ENCODE measurements at places on chromosomes 1 and 21. TPM values are rescaled to one million over a fixed set of nuclear protein-coding genes. Genes with fewer than 3 reads are reported as not detected.
A peak's percentile ranks its signal among the peaks of the same experiment; 100 is the strongest.

Gene GJA9
- not detected for total RNA-seq

Gene LPGAT1
- 47.4 TPM for total RNA-seq

Gene TMEM61
- total RNA-seq: not detected

Gene INAVA
- total RNA-seq: 0.14 TPM

Gene PIP5K1A
- 51.9 TPM for total RNA-seq

Gene SPRR2G
- total RNA-seq: not detected

Gene RBM8A
- total RNA-seq: 157 TPM

Gene OR2W3
- total RNA-seq: not detected

DNA sequence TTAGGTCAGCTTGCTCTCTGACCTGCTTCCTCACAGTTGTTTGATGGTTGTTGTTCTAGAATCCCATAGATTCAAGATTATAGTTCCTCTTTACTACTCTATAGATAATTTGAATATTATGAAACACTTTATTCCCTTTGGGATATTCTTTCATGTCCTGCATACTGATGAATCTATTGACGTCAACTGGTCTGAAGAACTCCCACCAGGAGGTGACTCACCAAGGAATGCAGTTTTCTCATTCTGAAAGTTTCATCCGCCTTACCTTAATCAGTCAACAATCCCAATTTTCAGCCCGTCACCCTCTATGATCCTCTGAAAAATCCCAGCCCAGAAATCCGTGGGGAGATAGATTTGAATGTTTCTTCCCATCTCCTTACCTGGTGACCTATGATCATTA lies 834.1 kb upstream of the PRMT6 start:
- H3K4me1 ChIP-seq: no peaks in the 10 kb centered on the region
- H3K36me3 ChIP-seq: no peaks in the 10 kb centered on the region
- no peak overlapping the region for H3K27ac ChIP-seq
- H3K27me3 ChIP-seq: no peaks in the 10 kb centered on the region

GRCh38 chr1:172845371-172845770 lies 186.5 kb downstream of the FASLG start:
- H3K4me1 ChIP-seq: peaks cover 14% of the 10 kb centered on the region
- H3K4me3 ChIP-seq: no peak overlapping the region
- H3K36me3 ChIP-seq: peaks cover 15% of the 10 kb centered on the region
- H3K27me3 ChIP-seq: peaks cover 6% of the 10 kb centered on the region
- no peak for DNase-seq
- peak overlapping the region; percentile 21 for H3K27ac ChIP-seq

- H3K27ac ChIP-seq: peak overlapping the region; percentile 76
- peak overlapping the region; percentile 46 for H3K4me3 ChIP-seq
- DNase-seq: no peak
- peaks cover 62% of the 10 kb centered on the region for H3K4me1 ChIP-seq
Measured at GRCh38 chr1:172670316-172670715, 11.4 kb downstream of the FASLG start.

DNA sequence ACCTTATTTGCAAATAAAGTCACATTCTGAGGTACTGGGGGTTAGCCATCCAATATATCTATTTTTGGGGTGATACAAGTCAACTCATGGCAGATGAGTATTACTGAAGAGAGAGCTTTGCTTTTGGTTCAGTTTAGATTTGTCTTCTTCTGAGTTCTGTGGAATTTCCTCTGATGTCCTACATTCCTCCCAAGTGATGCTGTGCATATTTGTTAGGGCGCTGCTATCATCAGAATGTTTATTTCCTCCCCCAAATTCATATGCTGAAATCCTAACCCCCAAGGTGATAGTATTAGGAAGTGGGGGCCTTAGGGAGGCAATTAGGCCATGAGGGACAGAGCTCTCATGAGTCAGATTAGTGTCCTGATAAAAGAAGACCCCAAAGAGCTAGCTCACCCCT lies 96.2 kb upstream of the WLS start:
- DNase-seq: no peak
- peaks cover 7% of the 10 kb centered on the region for H3K27me3 ChIP-seq
- H3K36me3 ChIP-seq: no peaks in the 10 kb centered on the region
- H3K27ac ChIP-seq: no peak overlapping the region

DNA sequence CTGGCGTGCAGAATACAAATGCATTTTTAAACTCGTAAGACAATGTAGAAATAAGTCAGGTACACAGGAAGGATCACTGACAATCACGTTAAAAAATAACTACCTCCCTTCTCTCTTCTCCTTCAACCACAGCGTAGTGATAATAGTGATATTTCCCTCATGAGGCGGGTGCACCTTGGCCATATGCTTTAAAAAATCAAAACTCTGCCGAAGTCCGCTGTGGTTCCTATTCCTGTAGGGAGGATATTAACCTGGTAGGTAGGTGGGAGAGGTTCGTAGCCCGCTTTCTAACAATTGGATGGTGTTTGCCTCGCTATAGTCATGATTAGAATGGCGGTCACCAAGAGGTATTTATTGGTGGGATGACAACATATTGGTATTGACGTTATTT lies 732 bp downstream of the GREM2 start:
- peak overlapping the region; percentile 85 for H3K4me3 ChIP-seq
- H3K36me3 ChIP-seq: no peaks in the 10 kb centered on the region
- H3K27ac ChIP-seq: peak overlapping the region; percentile 20
- peaks cover 64% of the 10 kb centered on the region for H3K27me3 ChIP-seq
- DNase-seq: no peak

DNA sequence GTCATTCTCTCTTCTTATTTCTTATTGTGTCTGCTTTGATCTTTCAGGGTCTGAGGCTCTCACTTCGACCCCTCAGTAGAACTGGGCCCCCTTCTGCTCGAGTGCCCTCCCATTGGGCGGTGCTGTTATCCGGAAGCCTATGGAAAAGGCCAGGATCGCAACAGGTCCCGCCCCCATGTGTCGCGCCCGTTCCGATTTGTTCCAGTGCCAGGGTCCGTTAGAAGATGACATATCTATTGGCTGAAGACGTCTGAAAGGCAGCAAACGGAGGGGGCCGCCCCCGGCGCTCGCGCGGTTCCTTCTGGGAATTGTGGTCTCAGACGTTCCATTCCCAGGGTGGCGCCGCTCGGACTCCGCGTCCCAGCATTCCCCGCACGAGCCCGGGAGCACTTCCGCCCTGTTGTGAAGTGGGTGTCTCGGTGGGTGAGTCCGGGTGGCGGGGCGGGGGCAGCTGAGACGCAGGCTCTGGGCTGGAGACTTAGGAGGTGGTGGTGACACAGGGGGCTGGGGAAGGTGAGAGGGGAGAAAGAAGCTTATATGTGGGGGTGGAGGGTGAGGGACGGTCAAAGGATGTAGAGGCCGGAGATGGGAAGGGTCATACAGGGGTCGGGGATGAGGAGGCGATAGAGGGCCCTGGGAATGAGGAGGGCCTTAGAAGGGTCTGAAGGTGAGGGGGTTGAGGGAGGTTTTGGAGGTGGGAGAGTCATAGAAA lies at the start of gene ZSCAN20:
Gene ZSCAN20, plus strand, starts transcription at position 377 of the 712 bp plus-strand sequence. CDS start 6,644 bp downstream, outside the sequence.
- no peaks in the 10 kb centered on the region for H3K27me3 ChIP-seq
- peaks cover 33% of the 10 kb centered on the region for H3K4me1 ChIP-seq
- peak; percentile 81 for DNase-seq
- H3K4me3 ChIP-seq: peak within 1 kb of the TSS; percentile 87
- H3K27ac ChIP-seq: peak within 1 kb of the TSS; percentile 72

DNA sequence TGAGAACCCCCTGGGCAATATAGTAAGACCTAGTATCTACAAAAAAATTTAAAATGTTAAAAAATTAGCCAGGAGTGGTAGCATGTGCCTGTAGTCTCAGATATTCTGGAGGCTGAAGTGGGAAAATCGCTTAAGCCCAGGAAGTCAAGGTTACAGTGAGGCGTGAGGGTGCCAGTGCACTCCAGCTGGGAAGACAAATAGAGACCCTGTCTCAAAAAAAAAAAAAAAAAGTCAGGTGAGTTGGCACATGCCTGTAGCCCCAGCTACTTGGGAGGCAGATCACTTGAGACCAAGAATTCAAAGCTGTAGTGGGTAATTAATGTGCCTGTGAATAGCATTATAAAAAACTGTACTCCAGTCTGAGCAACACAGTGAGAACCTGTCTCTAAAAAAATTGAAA lies 4.6 kb downstream of the BECN2 start:
- H3K27ac ChIP-seq: no peak overlapping the region
- H3K4me1 ChIP-seq: no peaks in the 10 kb centered on the region
- no peak overlapping the region for H3K4me3 ChIP-seq
- H3K36me3 ChIP-seq: no peaks in the 10 kb centered on the region
- no peaks in the 10 kb centered on the region for H3K27me3 ChIP-seq

DNA sequence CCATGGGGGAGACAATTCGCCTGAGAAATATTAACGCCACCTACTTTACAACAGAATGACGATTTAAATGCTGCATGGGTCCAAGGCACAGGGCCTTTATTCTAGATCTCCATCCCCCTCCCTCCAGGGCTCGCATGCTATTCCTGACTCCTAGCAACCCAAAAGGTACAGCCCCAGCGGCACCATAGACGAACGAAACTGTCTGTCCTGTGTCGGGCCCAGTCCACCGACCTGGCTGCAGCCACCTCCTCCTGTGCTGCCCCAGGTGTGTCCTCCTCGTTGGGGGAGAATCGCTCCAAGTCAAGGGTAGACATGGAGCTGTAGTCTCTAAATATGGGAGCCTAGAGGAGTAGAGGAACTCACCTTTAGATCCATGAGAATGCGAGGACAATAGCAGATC lies 196.5 kb downstream of the TOMM20 start:
- no peak overlapping the region for H3K4me3 ChIP-seq
- no peaks in the 10 kb centered on the region for H3K36me3 ChIP-seq
- no peak for DNase-seq
- no peaks in the 10 kb centered on the region for H3K27me3 ChIP-seq
- H3K27ac ChIP-seq: no peak overlapping the region

- no peaks in the 10 kb centered on the region for H3K36me3 ChIP-seq
- H3K27me3 ChIP-seq: peaks cover 9% of the 10 kb centered on the region
- H3K4me3 ChIP-seq: no peak overlapping the region
- H3K4me1 ChIP-seq: no peaks in the 10 kb centered on the region
- DNase-seq: no peak
- no peak overlapping the region for H3K27ac ChIP-seq
Measured at GRCh38 chr1:87963556-87963955, 634.9 kb downstream of the LMO4 start.

- no peak for DNase-seq
- H3K4me3 ChIP-seq: no peak overlapping the region
- no peaks in the 10 kb centered on the region for H3K36me3 ChIP-seq
- no peaks in the 10 kb centered on the region for H3K27me3 ChIP-seq
- H3K27ac ChIP-seq: no peak overlapping the region
Measured at GRCh38 chr1:191575746-191576145, 582.5 kb upstream of the RGS18 start.

GRCh38 chr1:180158149-180159147 lies 3.8 kb downstream of the QSOX1 start:
- H3K27me3 ChIP-seq: no peaks in the 10 kb centered on the region
- H3K4me3 ChIP-seq: no peak overlapping the region
- H3K4me1 ChIP-seq: peaks cover 26% of the 10 kb centered on the region
- DNase-seq: no peak
- H3K27ac ChIP-seq: no peak overlapping the region
- peaks cover 5% of the 10 kb centered on the region for H3K36me3 ChIP-seq

DNA sequence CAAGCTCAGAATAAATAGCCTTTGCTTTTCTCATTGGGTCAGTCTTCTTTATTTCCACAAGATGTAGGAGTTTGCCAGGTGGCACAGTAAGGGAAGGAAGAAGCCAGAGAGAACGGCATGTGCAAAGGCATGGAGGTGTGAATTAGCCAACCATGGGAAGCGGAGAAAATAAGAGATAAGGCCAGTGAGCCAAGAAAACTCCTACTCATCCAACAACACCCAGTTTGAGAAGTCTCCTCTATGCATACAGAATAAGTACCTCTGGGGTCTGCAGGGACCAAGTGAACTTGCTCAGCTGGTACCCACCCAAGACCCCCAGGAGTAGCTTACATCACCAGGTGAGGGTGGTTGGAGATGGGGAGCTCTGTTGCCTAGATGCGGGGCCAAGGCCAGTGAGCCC lies 66.7 kb downstream of the TAS1R2 start:
- H3K36me3 ChIP-seq: no peaks in the 10 kb centered on the region
- no peaks in the 10 kb centered on the region for H3K4me1 ChIP-seq
- no peak for DNase-seq
- H3K27me3 ChIP-seq: peaks cover 9% of the 10 kb centered on the region

DNA sequence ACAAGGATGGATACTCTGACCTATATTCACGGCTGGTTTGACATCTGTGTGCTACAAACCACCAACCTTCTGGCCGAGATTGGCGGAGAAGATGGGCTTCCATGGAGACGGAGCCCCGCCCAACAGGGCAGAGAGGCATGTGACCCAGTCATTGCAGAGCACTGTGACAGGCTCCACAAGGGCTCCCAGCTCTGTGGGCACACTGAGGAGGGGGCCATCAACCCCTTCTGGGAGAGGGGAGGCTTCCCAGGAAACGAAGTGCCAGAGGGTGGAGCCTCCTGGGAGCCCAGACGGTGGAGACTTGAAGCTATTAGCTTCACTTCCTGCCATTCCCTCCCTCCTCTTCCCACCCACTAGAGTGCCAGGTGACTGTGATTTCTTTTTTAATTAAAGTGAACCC lies 71.6 kb upstream of the IFFO2 start:
- DNase-seq: no peak
- H3K4me3 ChIP-seq: no peak overlapping the region
- no peaks in the 10 kb centered on the region for H3K36me3 ChIP-seq
- H3K27ac ChIP-seq: no peak overlapping the region
- peaks cover 35% of the 10 kb centered on the region for H3K27me3 ChIP-seq
- no peaks in the 10 kb centered on the region for H3K4me1 ChIP-seq

GRCh38 chr1:191528275-191528674 lies 630.0 kb upstream of the RGS18 start:
- H3K4me3 ChIP-seq: no peak overlapping the region
- H3K27ac ChIP-seq: no peak overlapping the region
- no peaks in the 10 kb centered on the region for H3K27me3 ChIP-seq
- no peak for DNase-seq
- H3K4me1 ChIP-seq: no peaks in the 10 kb centered on the region
- no peaks in the 10 kb centered on the region for H3K36me3 ChIP-seq

- no peaks in the 10 kb centered on the region for H3K4me1 ChIP-seq
- no peaks in the 10 kb centered on the region for H3K27me3 ChIP-seq
- no peak overlapping the region for H3K27ac ChIP-seq
Measured at GRCh38 chr21:16455526-16455925, 725.7 kb downstream of the USP25 start.

DNA sequence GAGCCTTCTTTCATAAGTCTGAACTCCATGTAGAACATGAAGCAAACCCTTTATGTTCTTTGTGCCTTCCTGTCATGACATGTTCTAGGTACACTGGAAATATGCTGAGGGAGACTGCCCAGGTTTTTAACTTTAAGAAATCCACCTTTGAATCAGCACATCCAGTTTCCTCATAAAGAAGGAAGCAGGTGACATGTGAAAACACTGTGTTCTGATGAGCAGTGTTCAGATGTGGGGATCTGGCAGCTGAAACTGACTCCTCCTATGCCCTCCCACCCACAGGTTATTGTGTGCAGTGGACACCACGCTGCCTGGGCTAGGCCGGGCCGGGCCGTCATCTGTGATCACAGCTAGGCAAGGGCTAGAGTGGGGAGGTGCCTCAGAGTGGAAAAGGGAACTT lies 51.1 kb downstream of the CNN3 start:
- peaks cover 3% of the 10 kb centered on the region for H3K27me3 ChIP-seq
- H3K36me3 ChIP-seq: no peaks in the 10 kb centered on the region
- no peak for DNase-seq
- H3K27ac ChIP-seq: no peak overlapping the region
- peaks cover 6% of the 10 kb centered on the region for H3K4me1 ChIP-seq
- H3K4me3 ChIP-seq: no peak overlapping the region

- peaks cover 11% of the 10 kb centered on the region for H3K27me3 ChIP-seq
- peak; percentile 14 for DNase-seq
- H3K4me3 ChIP-seq: no peak overlapping the region
- H3K36me3 ChIP-seq: no peaks in the 10 kb centered on the region
- no peak overlapping the region for H3K27ac ChIP-seq
- H3K4me1 ChIP-seq: peaks cover 10% of the 10 kb centered on the region
Measured at GRCh38 chr1:29689372-29690030, 453.2 kb downstream of the PTPRU start.

Measured in activated naive CD8-positive, alpha-beta T cell treated with anti-CD3 and anti-CD28 coated beads, Interleukin-2, amount 10 ng/mL, durations not matched to agents 7 days and 5 days (primary cell).